ENCODE measurements at places on chromosomes 2 and 18.

DNA sequence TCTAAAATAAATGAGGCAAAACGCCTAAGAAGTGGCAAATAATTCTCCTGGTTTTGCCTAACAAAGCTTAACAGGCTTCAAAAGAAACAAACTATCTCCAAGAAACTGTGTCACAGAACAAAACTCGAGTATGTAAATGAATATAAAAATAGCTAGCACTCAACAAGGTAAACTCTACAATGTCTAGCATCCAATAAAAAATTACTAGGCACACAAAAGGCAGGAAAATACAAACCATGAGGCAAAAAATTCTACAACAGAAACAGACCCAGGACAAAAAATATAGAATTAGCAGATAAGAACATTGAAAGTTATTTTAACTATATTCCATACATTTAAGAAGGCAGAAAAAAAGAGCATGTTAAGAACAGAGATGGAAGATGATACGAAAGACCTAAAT lies 16.8 kb downstream of the PPP4R1 start:
- no peak for DNase-seq

DNA sequence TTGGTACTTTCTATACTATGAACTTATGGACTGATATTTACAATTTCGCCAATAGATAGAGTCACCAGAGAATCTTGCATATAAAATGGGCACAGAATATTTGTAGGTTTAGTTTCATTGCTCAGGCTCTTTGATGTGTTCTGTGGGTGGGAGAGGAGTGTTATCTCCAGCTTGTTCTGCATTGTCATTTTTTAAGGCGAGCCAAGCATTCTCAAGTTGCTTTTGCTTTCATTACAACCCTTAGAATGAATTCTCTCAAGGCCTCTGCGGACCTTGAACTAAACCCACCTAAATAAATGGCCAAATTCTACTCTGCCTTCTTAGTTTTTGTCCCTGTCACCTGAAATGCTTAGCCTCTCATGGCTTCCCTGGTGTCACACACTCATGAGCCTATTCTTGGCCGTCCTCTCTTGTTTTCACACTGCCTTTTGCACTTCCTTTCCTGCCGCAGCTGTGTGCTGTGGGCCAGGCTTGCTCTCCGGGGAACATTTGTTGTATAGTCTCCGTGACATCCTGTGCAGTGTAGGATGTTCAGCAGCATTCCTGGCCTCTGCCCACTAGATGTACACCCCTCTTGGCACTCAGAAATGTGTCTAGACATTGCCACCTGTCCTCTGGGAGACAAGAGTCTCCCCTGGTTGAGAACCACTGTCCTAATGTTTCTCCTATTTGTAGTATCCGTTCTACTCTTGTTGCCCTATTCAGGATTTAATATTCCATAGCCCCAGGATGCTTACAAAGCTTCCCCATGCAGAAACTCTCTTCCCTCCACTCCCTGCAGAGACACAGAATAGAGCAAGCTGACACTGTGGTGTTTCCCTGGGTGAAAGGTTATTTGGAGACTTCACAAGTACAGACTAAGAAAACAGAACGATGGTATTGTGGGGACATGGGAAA lies 255.6 kb downstream of the PTPRM start:
- DNase-seq, result no peak

- DNase-seq, result peak; percentile 27
Observed at GRCh38 chr2:43132683-43133301, 93.6 kb downstream of the ZFP36L2 start.

GRCh38 chr2:3253913-3254441 lies 123.6 kb downstream of the EIPR1 start:
- DNase-seq, result no peak
